ENCODE measurements at places on chromosomes 12 and 14.

- no peak for DNase-seq
Observed at GRCh38 chr12:104410786-104411185, 46.0 kb upstream of the CHST11 start.

DNA sequence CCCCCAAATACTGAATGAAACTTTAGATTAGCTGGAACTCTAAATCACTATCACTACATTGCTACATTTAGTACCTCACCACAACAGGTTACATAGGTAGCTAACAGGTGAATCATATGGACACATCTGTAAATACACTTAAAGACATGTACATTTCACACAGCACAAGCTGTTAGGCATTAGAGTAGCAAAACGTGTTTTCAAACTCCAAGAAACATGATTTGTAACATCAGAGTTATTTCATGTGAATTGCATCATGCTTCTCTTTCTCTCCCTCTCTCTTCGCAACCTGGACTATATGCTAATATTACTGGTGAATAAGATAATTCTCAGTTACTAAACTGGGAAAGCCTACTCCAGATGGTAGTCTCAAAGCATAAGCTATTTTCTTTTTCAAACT is 4.3 kb downstream of the SEL1L start:
- no peak for DNase-seq

DNA sequence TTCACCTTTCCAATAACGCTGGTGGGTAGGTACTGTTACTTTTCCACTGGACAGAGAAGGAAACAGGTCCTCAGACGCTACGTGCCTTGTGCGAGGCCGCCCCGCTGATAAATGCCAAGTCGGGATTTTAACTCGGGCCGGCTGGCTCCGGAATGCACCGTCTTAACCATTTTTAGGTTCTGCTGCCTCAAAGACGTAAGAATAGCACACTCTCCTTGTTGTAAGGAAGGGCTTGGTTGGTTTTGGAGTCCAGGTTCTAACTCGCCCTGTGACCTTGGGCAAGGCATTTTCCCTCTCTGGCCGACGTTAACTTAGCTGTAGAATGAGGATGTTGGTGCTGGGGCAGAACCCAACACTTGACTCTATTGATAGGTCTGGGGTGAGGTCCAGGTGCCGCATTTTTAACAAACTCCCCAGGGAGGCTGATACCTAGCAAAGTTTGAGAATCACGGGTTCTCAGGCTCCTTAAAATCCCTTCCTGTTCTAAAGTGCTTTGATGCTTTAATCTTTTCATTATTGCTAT is 814 bp downstream of the ANKRD13A start:
- no peak for DNase-seq

- no peak for DNase-seq
Observed at GRCh38 chr12:76766161-76766560, 2.2 kb downstream of the ZDHHC17 start.

All from urinary bladder (tissue), 4 donors.